ENCODE measurements at places on chromosomes 1 and 21.
A peak's percentile ranks its signal among the peaks of the same experiment; 100 is the strongest.

GRCh38 chr21:36791695-36792470 lies 93.0 kb downstream of the SIM2 start:
- no peak for DNase-seq

GRCh38 chr1:243844186-243844585 lies 5.9 kb downstream of the AKT3 start:
- DNase-seq: no peak

- no peak for DNase-seq
Measured at GRCh38 chr1:31531177-31531999, 44.9 kb upstream of the TINAGL1 start.

DNA sequence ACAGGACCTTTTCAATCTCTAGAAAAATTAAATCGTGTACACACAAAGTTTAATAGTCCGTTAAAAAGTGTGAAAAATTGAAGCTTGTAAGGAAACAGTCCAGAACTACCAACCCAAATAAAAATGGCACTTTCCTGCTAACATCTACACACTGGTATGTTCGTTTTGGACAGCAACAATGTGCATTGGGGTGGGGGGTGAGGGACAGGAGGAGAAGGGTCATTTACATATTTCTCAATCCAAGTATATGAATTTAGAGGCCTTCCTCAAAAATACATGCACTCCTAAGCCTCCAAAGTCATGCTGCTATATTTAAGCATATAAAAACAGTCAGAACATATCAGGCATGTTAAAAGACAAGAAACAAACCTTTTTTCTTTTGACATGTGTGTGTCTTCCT lies 2.5 kb downstream of the PPP1R15B start:
- no peak for DNase-seq

DNA sequence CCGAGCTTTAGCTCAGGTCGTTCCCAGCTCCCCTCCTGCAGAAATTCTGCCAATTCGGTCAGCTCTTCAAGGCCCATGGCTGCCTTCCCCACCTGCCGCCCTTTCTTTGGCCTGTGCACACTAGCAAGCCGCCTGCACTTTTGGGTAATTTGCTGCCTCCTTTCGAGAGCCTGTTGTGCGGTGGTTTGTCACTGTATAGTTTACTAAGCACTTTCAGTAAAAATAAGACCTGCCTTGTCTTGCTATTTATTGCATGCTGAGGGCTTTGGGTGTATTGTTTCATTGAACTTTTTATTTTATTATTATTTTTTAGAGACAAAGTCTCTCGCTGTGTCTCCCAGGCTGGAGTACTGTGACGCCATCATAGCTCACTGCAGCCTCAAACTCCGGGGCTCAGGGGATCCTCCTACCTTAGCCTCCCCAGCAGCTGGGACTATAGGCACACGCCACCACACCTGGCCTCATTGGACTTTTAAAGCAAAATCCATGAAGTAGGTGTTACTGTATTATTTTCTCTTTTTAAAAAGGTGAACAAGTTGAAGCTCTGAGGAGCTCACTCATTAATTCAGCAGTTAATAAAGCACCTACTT lies 1.1 kb upstream of the FABP3 start:
- DNase-seq: no peak

GRCh38 chr1:98267423-98267822 lies 346.6 kb upstream of the DPYD start:
- peak; percentile 28 for DNase-seq

- peak; percentile 81 for DNase-seq
Measured at GRCh38 chr1:163069142-163069541, at the start of gene RGS4. Gene RGS4 (plus strand): TSS chr1:163069361. CDS start chr1:163069485, 124 bp downstream.

DNA sequence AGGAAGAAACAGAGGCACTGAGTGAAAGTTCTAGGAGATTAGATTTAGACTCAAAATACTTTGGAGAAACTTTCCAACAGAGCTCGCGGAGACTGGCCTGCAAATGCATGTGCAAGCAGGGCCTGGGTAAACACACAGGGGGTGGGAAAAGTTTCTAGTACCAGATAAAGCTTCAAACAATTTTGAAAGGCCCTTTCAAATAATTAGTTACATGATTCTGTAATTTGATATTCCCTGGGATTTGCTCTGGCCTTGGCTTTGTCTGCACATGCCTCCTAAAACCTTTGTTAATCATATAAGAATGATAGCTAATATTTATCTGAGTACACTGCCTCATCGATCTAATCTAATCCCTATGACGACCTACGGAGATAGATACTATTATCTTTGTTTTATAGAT lies 31.3 kb downstream of the VTCN1 start:
- DNase-seq: no peak

- no peak for DNase-seq
Measured at GRCh38 chr1:116087628-116088027, 23.6 kb upstream of the MAB21L3 start.

DNA sequence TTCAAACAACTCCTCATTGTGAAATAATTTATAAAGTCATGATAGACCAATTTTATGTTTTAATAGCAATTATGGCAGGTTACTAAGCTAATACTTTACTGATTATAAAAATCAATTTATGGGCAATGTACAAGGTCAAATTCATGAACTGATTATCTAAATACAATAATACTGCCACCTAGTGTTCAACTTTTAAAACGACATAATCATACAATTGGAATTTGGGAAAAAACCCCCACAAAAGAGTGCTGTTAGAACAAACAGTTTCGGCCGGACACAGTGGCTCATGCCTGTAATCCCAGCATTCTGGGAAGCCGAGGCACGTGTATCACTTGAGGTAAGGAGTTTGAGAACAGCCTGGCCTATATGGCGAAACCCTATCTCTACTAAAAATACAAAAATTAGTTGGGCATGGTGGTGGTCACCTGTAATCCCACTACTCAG lies 14.0 kb downstream of the GTF2B start:
- no peak for DNase-seq

DNA sequence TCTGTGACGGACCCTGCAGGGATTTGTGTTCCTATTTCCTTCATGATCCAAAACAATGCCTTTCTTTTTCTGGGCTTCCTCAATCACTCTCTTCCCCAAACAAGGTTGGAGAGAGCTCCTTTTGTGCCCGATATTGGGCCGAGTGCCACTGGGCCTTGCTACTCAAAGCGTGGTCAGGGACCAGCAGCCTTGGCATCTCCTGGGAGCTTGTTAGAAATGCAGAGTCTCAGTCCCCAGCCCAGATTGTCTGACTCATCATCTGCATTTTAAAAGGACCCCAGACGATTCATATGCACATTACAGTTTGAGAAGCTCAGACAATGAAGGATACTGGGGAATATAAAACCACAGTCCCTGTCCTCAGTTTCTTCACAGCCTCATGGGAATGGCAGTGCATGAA lies 19.9 kb downstream of the ADORA1 start:
- DNase-seq: no peak

GRCh38 chr1:67573311-67573872 lies 111.6 kb upstream of the GADD45A start:
- no peak for DNase-seq

- no peak for DNase-seq
Measured at GRCh38 chr1:8122477-8123407, 96.6 kb upstream of the ERRFI1 start.

DNA sequence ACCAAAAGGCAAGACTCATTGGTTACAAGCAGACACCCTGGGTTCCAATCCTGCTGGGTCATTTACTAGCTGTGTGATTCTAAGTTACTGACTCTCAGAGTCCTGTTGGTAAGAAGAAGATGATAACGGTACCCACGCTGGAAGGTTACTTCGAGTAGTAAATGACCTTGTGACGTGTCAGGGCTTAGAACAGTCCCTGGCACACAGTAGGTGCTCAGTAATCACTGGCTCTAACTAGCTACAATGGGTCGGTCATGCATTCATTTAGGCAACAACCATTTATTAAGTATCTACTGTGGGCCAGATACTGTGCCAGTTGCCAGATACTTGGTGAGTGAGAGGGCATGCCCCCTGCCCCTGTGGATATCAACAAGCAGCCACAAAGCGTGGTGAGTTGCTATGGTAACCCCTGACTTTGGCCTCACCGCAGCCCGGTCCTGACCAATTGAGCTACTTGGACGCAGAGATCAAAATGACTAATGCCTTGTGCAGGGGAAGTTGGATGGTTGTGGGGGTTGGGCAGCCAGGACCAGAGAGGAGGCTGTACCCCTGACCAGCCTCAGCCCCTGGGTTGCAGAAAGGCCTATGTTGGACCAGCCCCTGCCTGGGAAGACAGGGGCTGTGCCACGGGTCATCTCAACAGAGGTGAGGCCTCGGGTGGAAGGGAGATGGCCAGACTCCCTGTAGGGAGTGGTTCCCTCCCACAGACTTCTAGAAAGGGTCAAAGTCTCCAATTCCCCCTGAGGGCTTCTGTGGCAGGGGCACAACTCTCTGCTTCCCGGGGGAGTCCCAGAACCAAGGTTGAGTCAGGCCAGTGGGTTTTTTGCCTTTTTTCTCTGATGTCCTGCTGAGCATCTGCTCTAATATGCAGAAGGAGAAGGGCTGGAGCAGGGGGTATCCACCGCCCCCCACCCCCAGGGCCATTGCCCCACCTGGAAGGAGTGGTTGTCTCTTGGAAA lies 16.0 kb downstream of the DHRS3 start:
- peak; percentile 49 for DNase-seq

DNA sequence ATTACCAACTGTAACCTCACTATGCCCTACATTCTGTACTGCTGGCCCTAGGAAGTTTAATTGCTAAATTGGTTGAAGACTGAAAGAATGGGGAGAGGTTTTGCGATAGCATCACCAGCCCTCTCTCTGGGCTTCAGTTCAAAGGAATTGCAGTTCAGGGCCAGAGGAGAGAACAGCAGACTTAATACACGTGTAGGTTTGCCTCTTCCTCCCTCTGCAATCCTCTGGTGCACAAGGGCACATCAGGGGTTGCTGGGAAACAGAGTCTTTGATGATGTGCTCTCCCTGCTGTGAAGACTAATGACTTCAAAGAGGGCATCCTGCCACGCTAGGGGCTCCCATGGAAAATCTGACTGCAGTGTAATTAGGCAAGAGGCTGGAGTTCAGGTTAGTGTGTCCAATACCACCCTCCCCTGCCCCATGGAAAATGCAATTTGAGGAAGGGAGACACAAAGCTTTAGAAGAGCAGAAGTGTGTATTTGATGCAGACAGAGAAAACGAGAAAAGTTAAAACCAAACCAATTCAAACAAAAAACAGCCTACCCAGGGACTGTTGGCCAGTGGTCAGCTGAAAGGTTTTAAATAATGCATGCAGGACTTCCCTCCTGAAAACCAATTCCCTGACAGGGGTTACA lies 167.9 kb downstream of the ASTN1 start:
- peak; percentile 68 for DNase-seq

- no peak for DNase-seq
Measured at GRCh38 chr1:81880781-81881180, 80.0 kb downstream of the ADGRL2 start.

GRCh38 chr1:94702442-94702815 lies 117.7 kb upstream of the SLC44A3 start:
- peak; percentile 35 for DNase-seq

GRCh38 chr1:181595234-181595633 lies 111.9 kb downstream of the CACNA1E start:
- no peak for DNase-seq

GRCh38 chr1:8902765-8903164 lies 24.3 kb upstream of the ENO1 start:
- DNase-seq: no peak

GRCh38 chr21:37863842-37864241 lies 52.4 kb downstream of the KCNJ6 start:
- DNase-seq: no peak

DNA sequence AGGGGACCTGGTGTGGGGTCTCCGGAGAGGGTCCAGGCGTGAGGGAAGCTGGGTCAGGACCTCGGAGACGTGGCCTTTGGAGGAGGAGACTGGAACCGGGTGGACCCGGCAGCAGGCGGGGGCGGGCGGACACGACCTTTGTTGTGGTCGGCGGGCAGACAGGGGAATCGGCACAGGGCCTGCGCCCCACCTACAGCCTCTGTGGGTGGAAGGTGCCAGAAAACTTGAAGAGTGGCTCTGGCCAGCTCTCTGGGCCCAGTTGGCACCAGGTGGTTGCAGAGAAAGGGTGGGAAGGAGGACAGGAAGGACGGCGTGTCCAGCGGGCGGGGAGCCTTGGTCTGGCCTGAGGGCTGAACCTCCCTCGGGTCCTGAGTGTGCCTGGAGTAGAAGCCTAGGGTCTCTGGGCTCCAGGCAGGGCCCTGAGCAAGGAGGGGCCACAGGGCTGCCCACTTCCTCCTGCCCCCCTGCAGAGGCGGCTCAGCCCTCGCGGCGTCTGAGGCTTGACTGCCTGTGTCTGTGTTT lies 7.7 kb upstream of the TTLL10 start:
- DNase-seq: no peak

GRCh38 chr1:174799136-174799479 lies 200.6 kb upstream of the CACYBP start:
- DNase-seq: no peak

DNA sequence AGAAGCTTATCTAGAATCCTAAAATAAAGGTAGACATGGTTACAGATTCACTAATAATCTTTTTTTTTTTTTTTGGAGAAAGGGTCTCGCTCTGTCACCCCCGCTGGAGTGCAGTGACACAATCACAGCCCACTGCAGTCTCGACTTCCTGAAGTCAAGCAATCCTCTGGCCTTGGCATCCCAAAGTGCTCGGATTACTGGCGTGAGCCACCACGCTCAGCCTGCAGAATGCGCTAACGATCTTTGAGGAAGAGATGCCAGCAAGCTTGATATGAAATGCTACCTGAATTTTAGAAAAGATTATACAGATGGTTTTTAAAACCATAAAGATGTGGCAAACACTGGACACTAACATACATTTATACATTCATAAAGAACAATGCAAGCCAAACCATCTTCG lies 4.1 kb upstream of the GNPAT start:
- DNase-seq: no peak

- DNase-seq: no peak
Measured at GRCh38 chr1:226981386-226981817, 41.3 kb downstream of the COQ8A start.

- DNase-seq: no peak
Measured at GRCh38 chr1:2998503-2999100, 22.7 kb upstream of the ACTRT2 start.

DNA sequence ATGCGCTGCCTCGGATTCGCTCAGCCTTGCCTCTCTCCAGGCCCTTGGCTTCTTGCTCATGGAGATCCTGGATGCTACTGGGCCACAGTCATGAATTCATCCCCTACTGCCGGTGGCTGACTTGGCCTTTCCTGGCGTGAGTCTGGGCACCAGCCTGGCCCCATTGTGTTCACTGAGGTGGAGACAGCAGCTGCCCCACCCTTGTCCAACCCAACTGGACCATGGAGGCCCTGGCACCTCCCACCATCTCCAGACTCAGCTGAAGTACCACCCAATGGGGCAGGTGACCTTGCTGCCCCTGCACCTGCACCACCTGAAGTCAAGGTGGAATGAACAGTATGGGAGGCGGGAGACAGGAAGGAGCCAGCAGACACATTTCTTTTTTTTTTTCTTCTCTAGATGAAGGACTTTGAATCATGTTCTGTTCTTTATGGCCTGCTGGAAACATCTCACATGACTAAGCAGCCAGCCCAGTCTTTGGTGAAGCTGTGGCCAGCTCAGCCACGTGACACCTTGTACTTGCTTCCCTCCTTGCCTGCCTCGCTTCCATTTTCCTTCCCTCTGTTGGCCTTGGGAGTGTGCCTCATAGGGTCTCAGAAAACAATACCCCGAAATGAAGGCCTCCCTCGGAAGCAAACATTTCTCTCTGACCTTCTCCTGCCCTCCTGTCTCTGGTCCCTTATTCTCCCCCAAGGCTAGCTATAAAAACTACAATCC lies 3.8 kb upstream of the SLC30A2 start:
- DNase-seq: no peak

GRCh38 chr1:207097871-207098324 lies 6.1 kb upstream of the C4BPA start:
- no peak for DNase-seq

GRCh38 chr21:45873418-45873817 lies 108.2 kb upstream of the COL6A1 start:
- no peak for DNase-seq
